ENCODE measurements at places on chromosomes 11 and 22.

- DNase-seq, result no peak
Measured at GRCh38 chr22:32714458-32715430, 86.8 kb upstream of the TIMP3 start.

DNA sequence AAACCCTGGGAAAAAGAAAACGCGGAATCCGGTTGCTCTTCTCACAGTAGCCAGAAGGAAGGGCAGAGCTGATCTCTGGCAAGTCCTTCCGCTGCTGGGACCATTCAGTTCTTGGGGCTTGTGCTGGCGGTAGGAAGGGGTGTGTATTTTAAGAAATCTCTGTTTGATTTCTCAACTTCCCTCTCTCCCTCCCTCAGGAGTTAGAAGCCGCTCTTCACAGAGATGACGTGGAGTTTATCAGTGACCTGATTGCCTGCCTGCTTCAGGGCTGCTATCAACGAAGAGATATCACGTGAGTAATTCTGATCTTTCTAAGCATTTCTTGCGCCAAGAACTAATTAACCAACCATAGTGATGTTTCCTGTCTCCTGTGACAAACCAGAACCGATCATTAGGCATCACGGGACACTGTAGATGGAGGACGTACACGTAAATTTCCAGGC lies 85.9 kb upstream of the SLC25A18 start:
- DNase-seq, result no peak

DNA sequence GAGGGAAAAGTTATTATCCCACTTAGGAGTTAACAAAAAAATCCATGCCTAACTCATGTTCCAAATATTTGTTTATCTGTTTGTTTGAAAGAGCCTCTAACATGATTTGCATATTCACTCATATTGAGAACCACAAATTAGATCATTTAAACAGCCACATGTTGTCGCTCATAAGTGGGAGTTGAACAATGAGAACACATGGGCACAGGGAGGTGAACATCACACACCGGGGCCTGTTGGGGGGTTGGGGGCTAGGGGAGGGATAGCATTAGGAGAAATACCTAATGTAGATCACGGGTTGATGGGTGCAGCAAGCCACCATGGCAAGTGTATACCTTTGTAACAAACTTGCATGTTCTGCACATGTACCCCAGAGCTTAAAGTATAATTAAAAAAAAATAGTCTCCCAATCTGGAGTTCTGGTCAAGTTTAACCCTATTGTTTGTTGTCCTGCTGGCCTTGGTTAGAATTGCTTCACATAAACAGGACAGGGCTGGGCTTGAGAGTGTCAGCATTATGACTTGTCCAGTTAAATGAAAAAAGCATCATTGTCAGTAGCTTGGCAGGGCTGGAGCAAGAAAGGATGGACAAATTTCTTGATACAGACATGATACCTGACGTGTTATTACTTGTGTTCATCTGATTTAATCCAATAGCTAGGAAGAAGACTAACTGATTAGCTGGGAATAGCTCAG lies 57.8 kb upstream of the PSMA1 start:
- no peak for DNase-seq

DNA sequence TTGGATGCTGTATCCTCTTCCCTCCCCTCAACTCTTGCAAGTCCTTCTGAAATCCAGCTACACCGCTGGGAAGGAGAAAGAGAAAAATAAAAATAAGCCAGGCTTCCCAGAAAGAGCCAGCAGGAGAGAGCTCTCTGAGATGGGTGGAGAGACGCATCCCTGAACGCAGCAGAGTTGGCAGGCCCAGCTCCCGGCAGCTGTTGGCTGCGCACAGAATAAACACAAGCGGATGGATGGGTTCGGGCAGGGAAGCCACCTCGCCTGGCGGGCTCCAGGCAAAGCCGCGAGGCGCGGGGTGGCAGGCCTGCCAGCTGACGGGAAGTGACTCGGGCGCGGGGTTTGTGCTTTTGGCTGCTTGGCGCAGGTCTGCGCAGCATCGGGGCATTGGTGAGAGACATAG lies 537.7 kb downstream of the MIAT start:
- no peak for DNase-seq

GRCh38 chr11:79592406-79592805 lies 151.6 kb upstream of the TENM4 start:
- DNase-seq, result no peak

- DNase-seq, result no peak
Measured at GRCh38 chr11:96384156-96384555, 5.6 kb downstream of the CCDC82 start.

GRCh38 chr22:49657275-49657973 lies 170.2 kb downstream of the BRD1 start:
- peak; percentile 43 for DNase-seq

GRCh38 chr11:1343391-1344055 lies 34.1 kb upstream of the TOLLIP start:
- DNase-seq, result no peak

DNA sequence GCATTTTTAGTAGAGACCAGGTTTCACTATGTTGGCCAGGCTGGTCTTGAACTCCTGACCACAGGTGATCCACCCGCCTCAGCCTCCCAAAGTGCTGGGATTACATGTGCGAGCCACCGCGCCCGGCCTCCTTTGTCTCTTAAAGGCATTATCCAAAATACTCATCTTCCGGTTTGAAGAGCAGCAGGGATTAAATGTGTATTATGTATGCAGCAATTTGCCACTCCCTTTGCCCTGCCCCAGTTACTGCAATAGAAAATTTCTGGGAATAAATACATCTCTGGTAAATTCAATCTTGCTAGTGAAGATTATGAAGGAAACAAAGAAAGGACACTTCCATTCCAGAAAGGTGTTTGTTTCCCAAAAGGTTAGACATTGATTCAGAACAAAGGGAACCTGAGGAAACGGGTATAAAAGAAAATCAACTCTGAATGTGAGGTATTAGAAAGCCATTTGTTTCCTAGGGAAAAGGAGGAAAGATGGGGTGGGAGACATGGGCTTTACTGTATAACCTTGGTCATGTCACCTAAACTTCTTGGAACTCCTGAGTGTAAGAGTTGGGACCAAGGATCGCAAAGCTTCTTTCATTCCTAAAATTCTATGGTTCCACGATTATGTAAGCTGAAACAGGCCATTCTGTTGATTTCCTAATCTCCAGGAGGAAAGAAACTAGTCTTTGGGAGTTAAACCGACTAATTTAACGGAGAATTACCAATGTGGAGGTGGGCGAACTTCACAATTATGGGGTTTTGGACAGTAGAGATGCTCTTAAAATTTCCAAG lies 959 bp upstream of the HIPK3 start:
- DNase-seq, result no peak

DNA sequence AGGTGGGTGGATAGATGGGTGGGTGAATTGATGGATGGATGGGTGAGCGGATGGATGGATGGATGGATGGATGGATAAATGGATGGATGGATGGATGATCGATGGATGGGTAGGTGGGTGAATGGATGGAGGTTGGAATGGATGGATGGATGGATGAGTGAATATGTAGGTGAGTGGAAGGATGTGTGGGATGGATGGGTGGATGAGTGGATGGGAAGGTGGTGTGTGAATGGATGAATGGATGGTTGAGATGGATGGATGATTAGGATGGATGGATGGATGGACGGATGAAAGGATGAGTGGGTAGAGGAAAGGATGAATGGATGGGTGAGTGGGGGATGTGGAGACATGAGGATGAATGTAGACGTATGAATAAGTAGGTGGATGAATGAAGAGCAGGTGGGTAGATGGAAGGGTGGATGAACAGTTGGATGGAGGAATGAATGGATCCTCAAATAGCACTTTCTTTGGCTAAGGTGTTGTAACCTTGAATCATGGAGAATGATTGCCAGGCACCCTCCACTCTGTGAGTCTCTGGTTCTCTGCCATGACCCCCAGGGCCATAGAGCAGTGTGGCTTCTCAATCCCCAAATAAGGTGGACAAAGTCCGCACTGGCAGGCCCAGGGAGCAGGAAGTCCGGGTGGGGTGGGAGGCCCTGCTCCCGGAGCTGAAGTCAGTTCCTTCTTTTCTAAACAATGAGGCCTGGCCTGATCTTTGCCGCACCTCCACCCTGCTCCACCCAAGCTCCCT lies 36.9 kb downstream of the IGF2 start:
- DNase-seq, result no peak

- DNase-seq, result no peak
Measured at GRCh38 chr11:30585125-30585891, 845 bp downstream of the MPPED2 start.

GRCh38 chr11:125422681-125423080 lies 73.4 kb downstream of the FEZ1 start:
- no peak for DNase-seq

DNA sequence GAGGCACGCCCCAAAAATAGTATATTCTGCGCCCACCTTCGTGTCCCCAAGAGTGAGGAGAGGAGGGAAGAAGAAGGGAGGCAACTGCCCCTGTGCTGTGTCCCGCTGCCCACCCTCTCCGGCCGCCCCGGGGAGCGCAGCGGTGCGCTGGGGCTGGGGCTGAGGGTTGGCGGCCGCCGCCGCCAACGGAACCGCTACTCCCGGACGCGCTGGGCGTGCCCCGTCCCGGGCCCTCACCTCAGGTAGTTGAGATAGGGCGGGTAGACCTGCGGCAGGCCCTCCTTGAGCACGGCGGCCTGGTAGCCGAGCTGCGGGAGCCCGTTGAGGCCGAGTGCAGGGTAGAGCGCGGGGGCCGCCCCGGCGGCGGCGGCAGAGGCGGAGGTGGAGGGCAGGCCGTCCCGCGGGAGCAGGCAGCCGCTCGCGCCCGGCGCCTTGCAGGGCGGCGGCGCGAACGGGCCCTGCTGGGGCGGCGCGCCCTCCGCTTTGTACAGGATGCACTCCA lies 2.4 kb downstream of the PGR start:
- DNase-seq, result no peak

- DNase-seq, result no peak
Measured at GRCh38 chr11:85791409-85791990, 19.4 kb downstream of the SYTL2 start.

DNA sequence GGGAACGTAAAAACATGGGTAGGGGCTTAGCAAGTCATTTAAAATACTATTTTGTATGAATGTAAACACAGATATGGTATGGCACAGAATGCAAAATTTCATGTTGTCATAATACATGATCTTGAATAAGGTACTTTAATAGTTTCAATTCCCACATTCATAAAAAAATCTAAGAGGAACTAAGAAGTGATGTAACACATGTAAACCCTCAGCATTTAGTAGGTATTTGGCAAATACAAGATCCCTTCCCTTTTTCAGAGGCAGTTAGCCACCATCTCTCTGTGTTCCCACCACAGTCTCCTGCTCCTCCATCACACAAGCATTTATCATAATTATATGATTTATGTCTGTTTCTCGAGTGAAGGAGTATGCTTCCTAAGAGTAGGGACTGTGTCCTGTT lies 251.8 kb downstream of the TENM4 start:
- DNase-seq, result no peak

GRCh38 chr11:117587416-117587815 lies 209.6 kb downstream of the DSCAML1 start:
- no peak for DNase-seq

All from esophagus squamous epithelium (tissue), 5 donors.